ENCODE measurements at places on chromosomes 5 and 9.
A peak's percentile ranks its signal among the peaks of the same experiment; 100 is the strongest.

- DNase-seq = no peak
Observed at GRCh38 chr9:112002131-112002846, 105.7 kb downstream of the UGCG start.

DNA sequence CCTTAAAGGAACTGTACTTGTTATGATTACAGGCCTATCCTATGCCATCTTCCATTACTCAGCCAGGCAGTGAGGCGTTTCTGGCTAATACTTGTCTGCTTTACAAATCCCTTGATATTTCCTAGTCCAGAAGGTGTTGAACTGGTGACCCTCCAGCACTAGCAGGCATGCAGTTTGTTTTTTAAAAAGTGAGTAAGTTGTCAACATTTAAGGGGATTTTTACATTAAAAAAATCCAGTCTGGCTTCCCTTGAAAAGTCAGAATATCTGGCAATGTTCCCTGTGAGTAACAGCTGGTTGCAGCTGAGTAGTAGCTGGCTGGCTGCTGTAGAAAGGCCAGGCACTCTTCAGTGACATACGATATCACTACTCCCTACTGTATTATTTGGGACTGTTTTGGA is 21.8 kb downstream of the GRIN3A start:
- DNase-seq = no peak

GRCh38 chr9:25310961-25311360 is 367.3 kb downstream of the TUSC1 start:
- no peak for DNase-seq

DNA sequence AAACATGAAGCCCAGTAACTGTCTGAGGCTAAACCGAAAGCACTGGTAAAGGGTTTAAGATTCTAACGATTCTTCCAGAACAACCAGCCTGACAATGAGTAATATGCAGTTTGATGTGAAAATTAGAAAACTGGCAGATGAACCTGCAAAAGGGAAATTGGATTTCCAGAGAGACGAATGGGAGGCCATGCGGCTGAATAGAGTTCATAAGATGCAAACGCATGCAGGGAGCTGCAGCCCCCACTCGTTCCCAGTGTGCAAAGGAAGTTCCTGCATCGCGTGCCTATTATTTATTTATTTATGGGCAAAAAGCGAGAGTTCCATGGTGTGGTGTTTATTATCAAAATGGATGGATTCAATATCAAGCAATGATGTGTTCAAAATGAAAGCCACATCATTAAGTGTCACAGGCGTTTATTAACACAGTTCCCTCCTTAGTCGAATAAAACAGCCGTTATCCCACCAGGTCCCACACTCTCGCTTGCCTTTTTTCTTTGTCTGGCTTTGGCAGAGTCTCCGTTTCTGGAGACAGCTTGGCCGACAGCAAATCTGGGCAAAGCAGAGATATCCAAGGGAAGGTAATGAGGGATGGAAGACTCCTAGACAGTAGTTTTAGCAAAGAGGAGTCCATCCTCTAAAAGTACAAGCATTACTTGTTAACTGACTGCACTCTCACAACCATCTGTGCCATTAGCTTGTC is 451.4 kb downstream of the KDM4C start:
- DNase-seq = no peak

DNA sequence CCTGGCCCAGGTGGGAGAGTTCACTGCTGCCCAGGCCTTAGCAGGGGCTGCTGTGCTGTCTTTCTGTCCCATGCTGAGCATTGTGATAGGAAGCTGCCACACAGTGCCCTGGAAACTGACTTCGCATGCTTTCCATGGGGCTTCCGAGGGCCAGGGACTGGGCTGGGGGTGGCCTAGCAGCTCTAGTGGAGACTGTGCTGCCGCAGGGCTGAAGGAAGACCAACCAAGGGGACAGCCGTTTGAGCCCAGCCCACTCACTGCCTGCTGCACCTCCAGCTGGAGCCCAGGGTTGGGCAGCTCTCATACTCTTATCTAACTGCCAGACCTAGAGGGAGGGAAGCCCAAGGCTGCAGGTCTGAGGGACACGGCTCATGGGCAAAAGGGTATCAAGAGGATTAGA is 79.2 kb downstream of the RGS3 start:
- no peak for DNase-seq

GRCh38 chr9:20403346-20403745 is 219.0 kb downstream of the MLLT3 start:
- DNase-seq = no peak

DNA sequence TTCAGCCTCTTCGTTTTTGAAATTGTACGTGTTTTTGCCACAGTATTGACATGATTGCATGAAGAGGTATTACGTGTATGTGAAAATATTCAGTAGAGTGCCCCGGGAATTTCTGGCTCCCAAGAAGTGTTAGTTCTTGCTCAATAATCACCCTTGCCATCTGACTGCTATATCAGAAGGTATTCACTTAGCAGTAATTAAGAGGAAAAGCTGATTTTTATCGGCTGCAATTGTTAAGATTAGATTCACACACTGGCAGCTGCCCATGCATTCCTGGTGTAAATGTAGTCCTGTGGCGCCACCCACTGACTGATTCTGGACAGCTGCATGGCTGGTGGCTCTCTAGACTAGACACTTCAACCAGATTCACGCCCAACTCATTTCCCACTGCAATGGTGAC is 440.1 kb upstream of the ADAMTS16 start:
- DNase-seq = no peak

DNA sequence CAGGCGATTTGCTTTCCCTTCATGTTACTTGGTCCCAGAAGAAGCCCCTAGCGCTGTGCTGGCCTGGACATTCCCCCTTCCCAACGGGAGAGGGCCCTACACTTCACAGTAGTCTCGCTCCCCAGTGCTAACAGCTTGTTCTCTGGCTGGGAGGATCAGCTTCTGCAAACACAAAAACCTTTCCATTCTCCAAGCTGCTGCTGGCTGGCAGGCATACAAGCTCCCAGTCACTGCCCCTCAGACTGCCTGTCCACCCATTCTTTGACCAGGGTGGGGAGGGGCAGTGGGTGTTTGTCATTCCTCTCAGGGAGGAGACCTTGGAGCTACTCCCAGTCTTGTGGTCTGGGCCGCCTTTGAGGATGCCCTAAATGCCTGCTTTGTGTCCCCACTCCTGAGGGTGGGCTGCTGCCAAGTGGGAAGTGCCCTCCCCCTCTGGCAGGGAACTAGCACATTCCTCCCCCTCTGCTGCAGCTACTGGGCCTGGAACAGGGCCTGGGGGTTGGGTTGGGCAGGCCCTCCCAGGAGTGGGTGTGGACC is 20.8 kb downstream of the ENHO start:
- DNase-seq = no peak

DNA sequence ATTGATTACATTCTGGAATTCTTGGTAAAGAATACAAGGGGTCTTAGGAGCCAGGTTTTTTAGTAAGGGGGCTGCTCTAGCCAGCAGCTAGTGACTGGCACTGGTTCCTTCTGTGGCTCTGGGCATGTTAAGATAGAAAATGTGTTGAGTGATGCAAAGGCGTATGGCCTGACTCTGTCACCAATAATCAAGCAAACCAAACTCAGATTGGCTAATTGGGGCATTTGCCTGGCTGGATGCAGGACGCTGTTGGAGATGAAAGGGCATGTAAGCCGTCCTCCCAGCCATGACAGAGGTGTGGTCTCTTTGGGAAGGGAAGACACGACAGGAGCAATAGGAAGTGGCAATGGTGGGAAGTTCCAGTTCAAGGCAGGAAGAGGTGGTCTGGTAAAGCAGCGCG is 87.6 kb upstream of the CTSL start:
- no peak for DNase-seq

- DNase-seq = no peak
Observed at GRCh38 chr5:19837536-19838174, 150.3 kb downstream of the CDH18 start.

- no peak for DNase-seq
Observed at GRCh38 chr9:677461-678097, 163.9 kb upstream of the DMRT1 start.

- peak; percentile 40 for DNase-seq
Observed at GRCh38 chr9:93143830-93144530, 9.9 kb upstream of the NINJ1 start.

DNA sequence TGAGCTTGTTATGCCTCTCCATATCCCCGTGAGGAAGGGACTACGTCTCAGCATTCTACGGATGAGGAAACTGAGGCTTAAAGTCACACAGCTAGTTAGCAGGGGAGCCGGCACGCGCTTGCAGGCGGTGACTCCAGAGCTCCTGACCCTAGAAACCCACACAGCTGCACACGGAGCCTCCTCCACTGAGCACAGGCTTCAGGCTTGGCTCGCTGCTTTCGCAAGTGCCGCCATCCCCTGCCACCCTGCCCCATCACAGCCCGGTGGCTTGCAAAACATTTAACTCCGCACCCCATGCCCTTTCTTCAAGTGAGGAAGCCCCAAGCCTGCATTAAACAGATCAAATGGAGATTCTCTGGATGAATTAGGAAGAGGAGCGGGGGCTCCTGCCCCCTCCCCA is 138.3 kb downstream of the HSD17B3 start:
- DNase-seq = no peak

GRCh38 chr5:96370976-96371375 is 62.1 kb downstream of the PCSK1 start:
- DNase-seq = no peak

- DNase-seq = no peak
Observed at GRCh38 chr9:20319241-20319640, 303.1 kb downstream of the MLLT3 start.

- no peak for DNase-seq
Observed at GRCh38 chr5:75567710-75568109, 43.5 kb upstream of the ANKDD1B start.

- no peak for DNase-seq
Observed at GRCh38 chr5:88707216-88707965, 175.6 kb downstream of the MEF2C start.

- DNase-seq = no peak
Observed at GRCh38 chr5:108974594-108974993, 226.9 kb downstream of the FER start.

GRCh38 chr5:151673421-151673820 is 13.3 kb downstream of the SPARC start:
- no peak for DNase-seq

- DNase-seq = no peak
Observed at GRCh38 chr5:166505544-166505943, 1785.9 kb upstream of the WWC1 start.

DNA sequence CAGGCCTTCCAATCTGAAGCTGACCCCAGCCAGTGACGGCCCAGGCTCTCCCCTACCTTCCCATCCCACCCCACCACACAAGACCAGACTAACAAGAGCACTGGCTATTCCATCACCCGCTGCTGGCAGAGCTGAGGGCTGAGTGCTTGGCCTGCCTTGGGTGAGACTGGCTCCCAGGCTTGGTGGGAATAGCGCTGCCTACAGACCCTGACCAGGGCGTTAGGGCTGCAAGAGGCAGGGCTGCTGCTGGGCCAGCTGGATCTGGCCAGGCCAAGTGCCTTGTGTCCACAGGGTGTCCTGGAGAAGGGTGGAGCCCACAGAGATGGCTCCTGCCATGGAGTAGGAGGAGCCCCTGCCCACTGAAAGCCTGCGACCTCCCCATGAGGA is 31.6 kb upstream of the ANGPTL2 start:
- no peak for DNase-seq

DNA sequence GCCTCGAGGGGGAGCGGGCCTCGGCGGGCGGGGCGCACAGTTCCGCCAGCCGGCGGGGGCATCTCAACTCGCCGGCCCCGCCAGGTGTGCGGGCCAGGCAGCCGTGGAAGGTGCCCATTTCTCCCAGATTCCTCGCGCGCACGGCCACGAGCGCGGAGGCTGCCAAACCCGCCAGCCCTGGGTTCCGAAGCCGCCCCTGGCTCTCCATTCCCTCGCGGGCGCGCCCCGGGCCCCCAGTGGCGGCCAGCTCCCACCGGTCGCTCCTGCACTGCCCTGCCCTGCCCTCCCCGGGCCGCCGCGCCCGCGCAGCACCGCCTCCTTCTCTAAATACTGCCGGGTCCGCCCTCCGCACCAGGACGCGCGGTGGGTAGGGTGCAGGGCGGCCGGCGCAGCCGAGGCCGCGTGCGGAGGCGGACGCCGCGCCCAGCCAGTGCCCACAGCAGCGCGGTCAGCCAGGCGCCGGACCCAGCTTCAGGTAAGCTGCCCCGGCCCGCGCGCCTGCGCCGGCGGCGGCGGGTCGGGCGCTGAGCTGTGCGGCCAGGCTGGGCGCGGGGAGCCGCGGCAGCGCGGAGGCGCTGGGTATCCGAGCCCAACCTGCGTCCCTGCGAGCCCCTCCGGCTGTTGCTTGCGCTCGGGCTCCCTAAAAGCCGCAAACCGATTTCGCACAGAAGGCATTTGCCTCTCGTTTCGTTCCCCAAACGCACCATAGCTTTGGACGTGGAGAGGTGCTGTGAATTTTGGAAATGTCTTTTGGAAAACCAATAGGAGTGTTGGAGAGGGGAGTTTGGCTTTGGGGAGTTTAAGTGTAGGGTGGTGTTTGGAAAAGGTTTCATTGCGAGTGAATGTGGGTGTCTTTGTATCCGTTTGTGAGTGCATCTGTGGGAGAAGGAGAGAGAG is at the start of gene TMEM171:
TMEM171 (plus strand) TSS at position 354 of the 897 bp plus-strand sequence. CDS start 2,799 bp downstream, outside the sequence.
- DNase-seq = no peak

GRCh38 chr5:123786411-123786810 is 274.4 kb downstream of the CSNK1G3 start:
- no peak for DNase-seq

- no peak for DNase-seq
Observed at GRCh38 chr5:18216729-18217128, 582.5 kb downstream of the TAF11L14 start.

DNA sequence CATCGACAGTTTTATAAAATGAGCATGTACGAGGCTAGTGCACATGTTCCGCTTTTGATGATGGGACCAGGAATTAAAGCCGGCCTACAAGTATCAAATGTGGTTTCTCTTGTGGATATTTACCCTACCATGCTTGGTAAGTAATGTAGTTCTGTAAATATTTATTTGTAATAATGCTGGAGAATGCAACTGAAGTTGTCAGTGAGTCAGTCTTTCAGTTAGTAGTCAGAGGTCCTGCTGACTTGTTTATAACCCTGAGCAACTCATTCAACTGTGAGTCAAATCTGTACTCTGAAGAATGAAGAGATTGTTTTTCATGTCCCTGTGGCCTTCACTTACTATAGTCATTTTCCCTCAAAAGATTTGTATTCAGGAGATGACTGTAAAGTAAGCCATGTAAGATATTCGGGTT is 28.4 kb upstream of the GPR150 start:
- no peak for DNase-seq

- no peak for DNase-seq
Observed at GRCh38 chr5:102895234-102895633, 140.1 kb downstream of the PAM start.

GRCh38 chr5:74556631-74557595 is 83.6 kb downstream of the ENC1 start:
- DNase-seq = no peak

DNA sequence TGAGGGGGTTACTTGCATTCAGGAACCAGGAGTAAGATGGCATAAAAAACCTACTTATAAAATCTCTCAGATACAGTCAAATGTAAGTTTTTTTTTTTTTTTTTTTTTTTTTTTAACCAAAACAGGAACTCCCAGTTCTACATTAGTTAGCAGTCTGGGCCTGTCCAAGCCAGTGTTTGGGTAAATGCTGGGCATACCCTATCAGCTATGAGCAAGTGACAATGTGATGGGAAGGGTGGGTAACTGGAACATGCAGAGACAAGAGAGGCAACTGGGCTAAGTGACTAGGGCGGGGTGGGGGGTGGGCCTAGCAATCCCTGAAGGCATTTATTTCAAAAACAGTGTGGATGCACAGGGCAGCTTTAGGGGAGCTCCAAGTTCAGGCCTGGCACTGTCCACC is 2.3 kb downstream of the NMRK1 start:
- DNase-seq = no peak

GRCh38 chr5:179455320-179455719 is 95.0 kb upstream of the RUFY1 start:
- DNase-seq = no peak
